ENCODE measurements at places on chromosomes 4 and X.

DNA sequence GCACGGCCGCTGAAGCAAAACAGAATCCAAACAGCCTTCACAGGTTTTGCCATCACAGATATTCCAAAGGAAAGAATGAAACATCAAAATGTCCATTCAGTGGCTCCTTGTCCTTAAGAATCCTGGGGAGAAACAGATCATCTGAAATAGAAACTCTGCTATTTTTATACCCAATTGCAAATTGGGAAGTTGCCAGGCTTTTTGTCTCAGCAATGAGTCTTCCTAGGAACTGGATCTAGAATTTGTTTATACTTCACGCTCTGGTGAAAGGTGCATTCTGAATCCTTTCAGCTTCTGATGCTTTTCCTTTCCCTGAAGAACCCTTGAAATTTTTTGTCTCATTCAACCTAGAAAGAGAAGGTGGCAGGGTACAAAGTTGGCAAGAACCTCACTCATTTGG, 218.9 kb downstream of the FBXW7 start:
- no peak for DNase-seq

DNA sequence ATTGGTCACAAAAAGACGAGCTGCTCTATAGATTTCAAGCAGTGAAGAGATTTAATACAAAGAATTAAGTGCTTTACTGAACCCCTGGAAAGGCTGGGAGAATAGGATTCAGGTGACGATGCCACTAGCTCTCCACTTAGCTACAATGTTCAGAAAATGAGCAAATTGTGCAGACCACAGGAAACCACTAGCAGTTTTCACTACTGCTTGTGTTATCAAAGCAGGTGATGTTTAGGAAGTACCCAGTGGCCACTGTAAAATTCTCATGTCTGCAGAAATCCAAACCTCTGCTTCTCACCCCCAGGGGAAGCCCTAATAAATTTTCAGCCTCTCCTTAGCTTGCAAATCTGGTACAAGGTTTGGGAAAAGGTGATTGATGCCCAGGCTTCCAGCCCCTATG, 165.1 kb downstream of the IL1RAPL1 start:
- no peak for DNase-seq

DNA sequence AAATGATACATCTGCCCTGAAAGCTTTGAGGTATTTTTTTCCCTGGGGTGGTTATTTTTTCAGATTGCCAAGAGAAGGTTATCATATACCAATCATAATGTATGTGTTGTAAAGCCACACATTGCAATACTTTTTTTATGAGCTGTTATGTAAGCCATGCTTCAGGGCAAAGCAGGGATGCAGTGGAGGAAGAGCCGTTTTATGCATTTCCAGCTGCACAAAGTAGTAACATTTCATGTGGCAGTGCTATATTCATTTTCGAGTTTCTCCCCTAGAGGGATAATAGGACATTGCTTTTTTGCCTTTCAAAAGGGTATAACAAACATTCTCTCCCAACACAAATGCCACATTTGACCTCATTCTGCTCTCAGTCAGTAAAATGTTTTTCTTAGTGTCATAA, 68.5 kb downstream of the GALNT7 start:
- no peak for DNase-seq

- no peak for DNase-seq
Observed at GRCh38 chr4:79023799-79024770, 84.8 kb upstream of the PAQR3 start.

DNA sequence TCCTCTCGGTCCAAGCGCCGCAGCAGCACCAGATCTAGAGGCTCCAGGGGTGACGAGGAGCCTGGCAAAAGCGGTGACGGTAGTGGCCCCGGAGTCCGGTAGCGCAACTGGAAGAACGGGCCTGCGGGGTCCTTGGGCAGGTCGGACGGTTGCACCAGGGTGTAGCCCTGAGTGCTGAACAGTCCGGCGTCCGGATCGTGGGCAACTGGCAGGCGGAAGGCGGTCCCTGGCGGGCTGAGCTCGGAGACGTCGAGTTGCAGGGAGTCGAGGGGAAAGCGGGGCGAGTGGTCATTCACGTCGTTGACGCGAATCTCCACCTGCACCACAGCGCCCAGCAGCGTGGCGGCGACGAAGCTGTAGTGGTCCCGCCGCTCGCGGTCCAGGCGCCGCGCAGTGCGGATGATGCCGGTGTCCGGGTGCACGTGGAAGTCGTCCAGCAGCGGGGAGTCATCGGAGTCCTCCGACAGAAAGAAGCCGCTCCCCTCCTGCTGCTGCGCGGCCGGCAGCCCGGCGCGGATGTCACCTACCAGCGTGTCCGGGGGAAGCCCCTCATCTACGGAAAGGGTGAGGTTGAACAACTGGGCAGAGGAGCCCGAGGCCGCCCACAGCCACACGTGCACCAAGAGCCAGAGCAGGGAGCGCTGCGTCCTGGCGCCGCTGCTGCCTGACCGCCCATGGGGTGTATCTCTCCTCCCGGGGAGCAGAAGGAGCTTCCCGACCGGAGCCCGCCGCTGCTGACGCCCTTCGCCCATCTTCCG, 837 bp downstream of the DCHS2 start:
- DNase-seq = no peak

DNA sequence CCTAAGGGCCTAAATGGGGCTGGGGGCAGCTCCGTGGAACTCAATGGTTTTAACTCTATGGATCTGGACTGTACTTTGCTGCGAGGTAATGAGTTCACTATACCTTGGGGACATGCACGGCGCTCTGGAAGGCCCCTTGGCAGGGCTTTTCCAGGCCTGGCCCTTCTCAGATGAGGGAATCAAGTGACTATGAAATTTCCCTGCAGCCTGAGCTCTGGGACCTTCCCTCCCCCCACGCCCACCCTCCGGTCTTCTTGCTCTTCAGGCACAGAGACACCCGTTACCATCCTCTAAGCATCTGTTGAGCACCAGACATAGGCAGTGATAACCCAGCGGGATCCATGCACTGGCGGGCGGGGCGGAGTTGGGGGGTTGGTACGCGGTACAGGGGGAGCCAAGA, 109.2 kb downstream of the PSAPL1 start:
- no peak for DNase-seq

GRCh38 chrX:64097891-64098290, 107.6 kb downstream of the AMER1 start:
- DNase-seq = no peak

- no peak for DNase-seq
Observed at GRCh38 chrX:9310616-9311015, 154.2 kb upstream of the TBL1X start.

GRCh38 chrX:48945517-48946348, 11.7 kb downstream of the OTUD5 start:
- no peak for DNase-seq

GRCh38 chr4:182429896-182430295, 186.7 kb downstream of the TENM3 start:
- no peak for DNase-seq

Data from non-pigmented ciliary epithelial cell (primary cell).